ENCODE measurements at places on chromosomes 2 and 18. TPM values are rescaled to one million over a fixed set of nuclear protein-coding genes. Genes with fewer than 3 reads are reported as not detected.

Gene CIB4
- not detected for total RNA-seq

Gene PTPRN
- total RNA-seq, result 5.2 TPM

Gene ANKRD29
- total RNA-seq, result 7.3 TPM

Gene TTC32
- 8.7 TPM for total RNA-seq

Gene COL4A4
- total RNA-seq, result 0.67 TPM

Gene LCLAT1
- 20.4 TPM for total RNA-seq

Gene SRD5A2
- not detected for total RNA-seq

Gene KCNG2
- 0.19 TPM for total RNA-seq

Gene FAM161A
- total RNA-seq, result 10.2 TPM

Gene ERBB4
- total RNA-seq, result 0.34 TPM

Gene REG3A
- total RNA-seq, result not detected

Gene IL1B
- not detected for total RNA-seq

Gene RGPD3
- 0.17 TPM for total RNA-seq

Gene COQ10B
- total RNA-seq, result 17.0 TPM

Gene ACTG2
- total RNA-seq, result 13.7 TPM

Gene FHOD3
- total RNA-seq, result 10.5 TPM

Gene IL1RL1
- not detected for total RNA-seq

Gene GPR75
- total RNA-seq, result 4.1 TPM

Gene AOX1
- 5.6 TPM for total RNA-seq

Gene CLEC4F
- total RNA-seq, result not detected

DNA sequence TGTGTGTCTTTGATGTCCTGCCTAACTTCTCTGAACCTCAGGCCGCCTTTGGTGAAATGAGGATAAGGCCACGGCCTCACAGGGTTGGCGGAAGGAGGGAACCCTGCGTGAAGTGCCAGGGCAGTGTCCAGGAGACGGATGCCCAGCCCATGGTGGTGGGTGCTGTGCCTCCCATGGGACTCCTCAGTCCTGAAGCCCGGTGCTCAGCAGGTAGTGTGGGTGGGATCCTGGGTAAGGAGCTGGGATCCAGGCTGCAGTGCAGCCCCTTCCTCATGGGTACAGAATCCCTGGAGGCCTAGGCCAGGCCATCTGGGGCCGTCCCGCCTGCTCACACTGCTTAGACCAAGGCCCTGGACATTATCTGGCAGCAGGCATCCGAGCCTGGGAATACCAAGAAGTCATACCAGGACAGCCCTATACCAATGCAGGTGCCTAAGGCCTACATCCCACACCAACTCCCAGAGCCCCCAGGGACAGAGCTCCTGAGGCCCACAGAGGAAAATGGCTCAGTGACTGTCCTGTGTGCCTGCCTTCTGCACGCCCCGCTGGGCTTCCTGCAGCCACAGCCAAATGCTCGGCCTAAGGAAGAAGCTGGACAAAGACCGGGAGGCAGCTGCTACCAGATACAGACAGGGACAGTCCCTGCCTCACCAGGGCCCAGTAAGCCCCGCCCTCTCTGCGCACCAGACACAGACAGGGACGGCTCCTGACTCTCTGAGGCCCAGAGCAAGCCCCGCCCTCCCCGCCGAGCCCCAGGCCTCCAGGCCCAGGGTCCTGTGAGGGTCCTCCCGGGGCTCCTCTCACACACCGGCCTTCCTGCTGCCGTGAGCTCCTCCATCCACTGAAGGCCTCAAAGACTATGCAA is 78.0 kb downstream of the NDUFA10 start:
- no peak for DNase-seq

DNA sequence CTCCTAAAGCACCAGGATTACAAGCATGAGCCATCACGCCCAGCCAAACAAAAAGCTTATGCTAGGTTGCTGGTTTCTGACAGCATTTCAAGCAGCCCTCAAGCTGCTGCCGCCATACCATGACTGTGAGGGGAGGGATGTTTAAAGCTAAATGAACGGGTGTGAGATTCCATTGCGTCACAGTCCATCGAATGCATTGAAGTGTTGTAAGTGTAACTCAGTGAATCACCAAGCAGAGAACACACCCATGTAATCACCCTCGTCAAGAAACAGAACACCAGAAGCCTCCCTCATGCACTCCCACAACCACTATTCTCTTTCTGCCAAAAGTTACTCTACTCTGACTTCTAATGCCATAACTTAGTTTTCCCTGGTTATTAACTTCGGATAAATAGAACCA is 32.8 kb upstream of the MC5R start:
- no peak for DNase-seq

GRCh38 chr2:157735532-157735931 is 106.9 kb upstream of the ACVR1C start:
- DNase-seq, result no peak

DNA sequence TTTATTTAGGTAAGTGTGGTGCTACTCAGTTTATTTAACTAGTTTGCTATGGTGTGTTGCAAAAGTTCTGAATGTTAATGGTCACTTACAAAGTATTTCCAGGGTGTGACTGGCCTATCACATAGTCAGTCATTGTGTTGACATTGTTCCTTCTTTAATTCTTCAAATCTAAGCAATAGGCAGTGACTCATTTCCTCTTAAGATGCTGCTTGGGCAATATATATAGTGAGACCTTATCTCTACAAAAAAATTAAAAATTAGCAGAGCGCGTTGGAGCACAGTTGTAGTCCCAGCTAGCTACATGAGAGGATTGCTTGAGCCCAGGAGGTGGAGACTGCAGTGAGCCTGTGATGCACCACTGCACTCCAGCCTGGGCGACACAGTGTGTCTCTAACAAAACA is 5.8 kb upstream of the CCDC88A start:
- DNase-seq, result no peak

- DNase-seq, result no peak
Observed at GRCh38 chr2:239657992-239658391, 257.2 kb upstream of the HDAC4 start.

GRCh38 chr2:25127646-25128045 is 40.7 kb downstream of the POMC start:
- DNase-seq, result no peak

- no peak for DNase-seq
Observed at GRCh38 chr2:168034616-168035015, 212.8 kb downstream of the STK39 start.

GRCh38 chr2:1990724-1991123 is 246.4 kb upstream of the PXDN start:
- no peak for DNase-seq

- no peak for DNase-seq
Observed at GRCh38 chr18:74508366-74508765, 12.2 kb downstream of the CNDP2 start.

- DNase-seq, result no peak
Observed at GRCh38 chr2:218063486-218063885, 5.6 kb upstream of the RUFY4 start.

DNA sequence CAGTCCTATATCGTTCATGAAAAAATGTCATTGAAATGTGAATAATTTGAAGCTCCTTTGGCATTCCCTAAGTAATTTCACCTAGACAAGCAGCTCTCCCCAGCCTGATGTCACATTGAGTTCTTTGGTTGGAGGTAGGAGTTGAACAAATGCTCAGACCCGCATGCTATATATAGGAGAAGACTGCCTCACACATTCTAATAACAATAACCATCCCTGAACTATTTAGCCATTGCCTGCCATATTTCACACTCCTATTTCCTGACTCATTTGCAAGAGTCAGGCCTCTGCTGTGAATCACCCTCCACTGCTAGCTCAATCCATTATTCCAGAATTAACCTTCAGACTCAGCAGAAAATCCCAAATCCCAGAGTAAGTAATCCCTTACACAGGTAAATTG is 256.6 kb upstream of the ACVR2A start:
- DNase-seq, result no peak

- DNase-seq, result peak; percentile 95
Observed at GRCh38 chr2:11582862-11583752, 49.3 kb downstream of the GREB1 start.

DNA sequence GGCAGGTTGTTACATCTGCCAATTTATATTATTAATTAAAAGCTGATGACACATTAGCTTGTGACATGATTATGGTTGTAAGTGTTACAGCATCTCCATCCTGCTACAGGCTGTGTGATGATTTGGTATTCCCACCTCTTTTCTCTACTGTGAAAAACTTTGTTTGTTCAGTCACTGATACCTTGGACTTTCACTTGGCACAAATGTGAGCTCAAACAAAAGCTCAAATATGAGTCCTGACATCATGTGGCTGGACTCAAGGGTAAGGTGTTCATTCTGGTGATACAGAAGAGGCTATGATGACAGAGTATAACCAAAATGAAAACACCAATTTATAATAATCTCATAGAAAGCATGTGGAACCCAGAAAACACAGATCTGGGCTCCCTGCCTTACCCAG is 11.4 kb upstream of the IL36A start:
- DNase-seq, result no peak

- no peak for DNase-seq
Observed at GRCh38 chr2:145036421-145037011, 516.6 kb upstream of the ZEB2 start.

DNA sequence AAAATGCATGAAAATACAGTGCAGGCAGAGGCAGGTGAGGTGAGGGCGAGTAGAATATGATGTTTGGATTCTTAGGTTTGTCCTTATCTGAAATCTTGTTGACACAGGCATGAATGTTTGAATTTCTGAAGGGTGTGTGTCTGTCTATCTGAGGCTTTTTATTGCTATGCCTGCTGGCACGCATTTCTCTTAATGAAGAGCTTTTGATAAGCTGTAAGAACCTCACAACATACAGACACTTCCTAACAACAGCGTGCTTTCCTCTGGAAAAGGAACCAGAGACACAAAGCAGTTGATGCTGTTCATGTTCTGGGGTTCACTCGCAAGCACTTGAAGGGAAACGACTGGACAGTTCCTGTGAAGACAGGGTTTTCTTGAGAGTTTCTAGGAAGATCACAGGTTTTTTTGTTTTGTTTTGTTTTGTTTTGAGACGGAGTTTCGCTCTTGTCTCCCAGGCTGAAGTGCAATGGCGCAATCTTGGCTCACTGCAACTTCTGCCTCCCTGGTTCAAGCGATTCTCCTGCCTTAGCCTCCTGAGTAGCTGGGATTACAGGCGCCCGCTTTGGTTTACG is 33.3 kb upstream of the CABLES1 start:
- no peak for DNase-seq

DNA sequence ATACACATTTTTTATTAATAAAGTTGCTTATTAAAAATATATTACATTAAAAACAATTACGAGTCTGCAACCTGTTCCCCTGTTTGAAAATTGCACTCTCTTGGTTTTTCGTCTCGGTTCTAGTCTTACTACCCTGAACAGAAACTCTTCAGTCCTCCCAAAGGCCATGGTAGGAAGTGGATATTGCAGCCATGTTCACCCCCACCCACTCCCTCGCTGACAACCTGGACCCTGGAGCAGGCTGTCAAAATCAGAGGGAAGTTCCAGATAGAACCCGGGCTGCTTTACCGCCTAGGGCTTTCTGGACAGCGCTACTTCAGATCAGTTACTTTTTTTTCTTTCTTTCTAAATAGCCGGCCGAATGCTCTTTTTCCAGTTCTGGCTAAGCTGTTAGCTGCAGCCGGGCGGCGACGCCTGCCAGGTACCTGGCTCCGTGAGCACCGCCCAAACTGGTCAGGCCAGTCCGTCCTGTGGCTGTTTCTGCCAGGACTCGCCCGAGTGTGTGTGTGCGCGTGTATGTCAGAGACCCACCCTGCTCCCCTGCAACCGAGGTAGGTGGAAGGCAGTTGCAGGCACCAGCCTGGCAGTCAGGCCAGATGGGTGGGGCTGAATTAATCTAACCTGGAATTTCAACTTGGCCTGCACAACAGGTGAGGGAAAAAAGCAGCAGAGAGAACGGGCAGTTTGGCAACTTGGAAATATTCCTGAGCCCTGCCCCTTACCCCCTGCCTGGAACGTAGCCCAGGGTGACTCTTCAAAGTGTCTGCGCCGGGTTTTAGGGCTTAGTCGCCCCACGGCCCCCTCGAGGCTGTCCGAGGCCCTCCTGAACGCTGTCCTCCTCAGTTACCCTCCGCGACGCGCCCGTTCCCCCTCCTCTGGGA is 1.1 kb upstream of the TET3 start:
- DNase-seq, result peak; percentile 73

- no peak for DNase-seq
Observed at GRCh38 chr2:105771836-105772235, 27.1 kb downstream of the NCK2 start.

DNA sequence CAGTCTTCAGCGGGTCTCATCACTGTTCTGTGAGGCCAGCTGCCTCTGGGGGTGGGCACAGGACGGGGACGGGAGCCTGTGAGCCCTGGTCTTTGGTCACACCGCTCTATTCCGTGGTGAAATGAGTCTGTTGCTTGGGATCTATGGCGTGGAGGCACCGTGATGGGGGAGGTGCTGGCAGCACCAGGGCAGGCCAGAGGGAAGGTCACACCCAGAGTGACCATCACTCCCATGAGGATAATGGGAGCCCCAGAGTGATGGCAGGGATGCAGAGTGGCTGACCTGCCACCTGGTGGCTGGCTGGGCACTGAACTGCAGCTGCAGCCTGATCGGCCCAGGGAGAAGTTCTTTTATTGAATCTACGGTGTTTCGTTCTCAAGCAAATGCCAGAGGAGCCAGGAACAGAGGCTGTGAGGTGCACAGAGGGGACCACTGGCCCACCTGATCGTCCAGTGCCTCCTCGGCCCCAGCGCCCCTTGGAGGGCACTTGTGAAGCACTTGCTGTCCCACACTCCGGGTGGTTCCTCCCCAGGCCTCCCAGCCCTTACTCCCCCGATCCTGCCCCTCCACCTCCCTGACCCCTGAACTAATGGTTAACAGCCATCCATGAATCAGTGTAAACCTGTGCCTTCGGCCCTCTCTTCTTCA is 17.9 kb downstream of the KCNIP3 start:
- DNase-seq, result peak; percentile 72

DNA sequence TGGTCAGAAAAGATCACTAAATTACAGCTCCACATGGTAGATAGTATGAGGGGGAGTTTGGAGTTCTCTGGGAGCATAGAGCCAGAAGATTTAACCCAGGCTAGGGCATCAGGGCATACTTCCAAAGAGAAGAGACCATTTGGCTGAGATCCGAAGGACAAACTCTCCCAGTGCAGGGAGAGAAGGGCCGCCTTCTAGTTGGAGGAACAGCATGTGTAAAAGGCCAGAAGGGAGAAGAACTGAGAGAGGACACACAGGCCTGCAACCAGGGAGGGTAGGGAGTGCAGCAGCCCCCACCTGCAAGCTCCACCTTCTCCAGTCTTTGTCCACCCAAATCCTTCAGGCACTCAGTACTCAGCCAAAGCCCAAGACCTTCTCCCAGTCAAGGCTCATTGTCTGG is 182.0 kb downstream of the GFPT1 start:
- no peak for DNase-seq

GRCh38 chr18:22559414-22560274 is 141.9 kb upstream of the CTAGE1 start:
- DNase-seq, result peak; percentile 61

Data from H1 (cell line).